ENCODE measurements at places on chromosomes 5 and 9.
A peak's percentile ranks its signal among the peaks of the same experiment; 100 is the strongest.

- no peak for DNase-seq
Observed at GRCh38 chr9:132142924-132143323, 18.9 kb upstream of the NTNG2 start.

DNA sequence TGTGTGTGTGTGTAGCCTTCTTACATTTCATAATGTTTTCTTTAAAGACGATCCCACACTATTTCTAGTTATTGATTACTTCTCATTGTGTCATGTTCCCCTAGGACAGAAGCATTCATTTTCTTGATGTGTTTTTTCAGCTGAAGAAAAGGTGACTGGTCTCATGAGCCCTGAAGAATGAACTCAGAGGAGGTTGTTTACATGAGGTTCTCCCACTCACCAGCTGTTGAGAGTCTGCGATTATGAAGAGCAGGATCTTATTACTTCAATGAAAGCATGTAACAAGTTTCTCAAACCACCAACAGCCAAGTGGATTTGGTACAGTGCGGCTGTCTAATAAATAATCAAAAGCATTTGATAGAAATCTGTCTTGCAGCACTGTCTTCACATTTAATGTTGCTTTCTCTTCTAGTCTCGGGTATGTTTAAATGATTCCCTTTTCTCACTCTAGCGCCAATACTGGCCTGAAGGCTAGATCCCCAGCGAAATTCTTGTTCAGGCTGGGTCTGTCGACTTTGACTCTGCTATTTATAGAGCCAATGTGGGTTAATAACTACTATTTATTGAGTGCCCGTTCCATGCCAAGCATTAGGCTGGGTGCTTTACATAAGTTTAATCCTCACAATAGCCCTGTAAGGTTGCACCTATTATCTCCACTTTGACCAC lies 9.6 kb upstream of the FSD1L start:
- DNase-seq = no peak

DNA sequence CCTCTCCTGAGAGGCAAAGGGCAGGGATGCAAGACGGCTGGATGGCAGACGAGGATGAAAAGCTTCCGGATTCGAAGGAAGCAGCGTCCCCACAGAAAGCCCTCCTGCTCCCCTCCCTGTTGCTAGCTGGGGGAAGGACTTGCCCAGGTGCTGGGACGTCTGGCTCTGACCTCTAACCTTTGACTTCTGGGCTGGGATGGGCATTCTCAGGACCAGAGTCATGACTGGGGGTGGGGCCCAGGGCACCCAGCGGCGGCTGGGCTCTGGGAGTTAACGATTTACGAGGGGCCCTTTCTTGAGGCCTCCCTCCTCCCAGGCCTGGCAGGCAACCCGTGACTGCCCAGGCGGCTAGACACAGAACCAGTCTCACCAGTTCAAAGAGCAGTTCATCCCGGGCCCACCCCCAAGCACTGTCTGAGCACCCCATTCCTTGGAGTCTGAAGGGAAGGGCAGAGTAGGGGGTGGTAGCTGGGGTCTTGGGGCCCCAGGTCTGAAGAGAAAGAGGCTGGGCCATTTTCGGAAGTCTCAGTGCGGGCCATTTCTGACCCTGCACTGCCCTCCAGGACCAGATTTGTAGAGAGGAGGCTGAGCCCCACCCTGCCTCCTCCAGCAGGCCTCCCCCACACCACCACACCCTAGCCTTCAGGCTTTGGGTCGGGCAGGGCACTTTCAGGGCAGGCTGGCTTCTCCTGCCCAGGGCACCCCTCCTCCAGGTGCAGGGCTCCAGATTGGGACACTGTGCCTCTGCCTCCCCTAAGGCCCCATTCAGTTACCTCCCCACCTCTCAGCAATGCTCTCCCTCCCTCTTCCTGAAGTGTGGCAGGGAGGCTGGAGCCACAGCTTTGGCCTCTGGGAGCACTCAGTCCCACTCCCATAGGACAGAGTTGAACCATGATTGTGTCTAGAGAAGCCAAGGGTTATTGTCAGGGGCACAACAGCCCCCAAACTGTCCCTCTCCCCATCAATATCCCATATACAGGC lies 5.0 kb upstream of the CXXC5 start:
- peak; percentile 64 for DNase-seq

DNA sequence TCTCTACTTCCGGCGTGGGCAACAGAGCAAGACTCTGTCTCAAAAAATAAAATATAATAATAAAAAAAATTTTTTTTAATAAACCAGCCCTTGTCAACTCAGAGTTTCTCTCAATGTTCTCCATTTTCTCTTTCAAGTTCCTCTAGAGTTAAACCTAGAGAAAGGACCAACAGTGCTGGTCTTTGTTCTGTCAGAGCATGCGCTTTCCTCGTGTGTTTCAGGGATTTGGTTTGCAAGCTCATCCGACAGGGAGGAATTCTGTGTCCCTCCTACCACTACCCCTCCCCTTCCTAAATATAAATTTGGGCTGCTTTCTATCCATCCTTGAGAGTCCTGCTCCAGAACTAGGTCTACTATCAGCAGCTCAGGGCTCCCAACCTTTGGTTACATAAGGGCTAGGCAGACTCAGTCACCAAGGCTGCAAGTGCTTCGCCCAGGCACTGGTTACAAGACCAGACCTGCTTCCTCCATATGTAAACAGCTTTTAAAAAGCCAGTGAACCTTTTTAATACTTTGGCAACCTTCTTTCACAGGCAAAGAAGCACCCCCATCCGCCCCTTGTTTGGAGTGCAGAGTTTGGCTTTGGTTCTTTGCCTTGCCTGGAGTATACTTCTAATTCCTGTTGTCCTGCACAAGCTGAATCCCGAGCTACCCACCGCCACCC lies 13.5 kb downstream of the SETX start:
- DNase-seq = no peak

DNA sequence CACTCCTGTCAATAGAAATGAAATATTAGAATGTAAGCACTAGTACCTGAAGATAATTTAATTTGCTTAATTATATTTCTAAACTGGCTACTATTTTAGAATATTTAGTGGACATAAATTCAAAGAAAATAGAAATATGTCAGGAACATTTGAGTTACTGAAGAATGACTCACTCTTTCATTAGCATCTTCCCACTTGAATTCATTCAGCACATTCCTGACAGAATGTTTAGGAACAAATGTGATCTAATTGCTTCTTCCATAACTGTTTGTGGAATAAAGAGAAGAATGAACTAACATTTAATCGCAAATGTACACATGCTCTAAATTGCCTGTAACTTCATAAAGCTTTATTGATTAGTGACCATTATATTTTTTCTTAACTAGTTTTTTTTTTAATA lies 306.2 kb upstream of the ADAMTSL1 start:
- no peak for DNase-seq

GRCh38 chr5:88845081-88845697 lies 37.8 kb downstream of the MEF2C start:
- no peak for DNase-seq
